ENCODE measurements at places on chromosomes 2 and 18.

DNA sequence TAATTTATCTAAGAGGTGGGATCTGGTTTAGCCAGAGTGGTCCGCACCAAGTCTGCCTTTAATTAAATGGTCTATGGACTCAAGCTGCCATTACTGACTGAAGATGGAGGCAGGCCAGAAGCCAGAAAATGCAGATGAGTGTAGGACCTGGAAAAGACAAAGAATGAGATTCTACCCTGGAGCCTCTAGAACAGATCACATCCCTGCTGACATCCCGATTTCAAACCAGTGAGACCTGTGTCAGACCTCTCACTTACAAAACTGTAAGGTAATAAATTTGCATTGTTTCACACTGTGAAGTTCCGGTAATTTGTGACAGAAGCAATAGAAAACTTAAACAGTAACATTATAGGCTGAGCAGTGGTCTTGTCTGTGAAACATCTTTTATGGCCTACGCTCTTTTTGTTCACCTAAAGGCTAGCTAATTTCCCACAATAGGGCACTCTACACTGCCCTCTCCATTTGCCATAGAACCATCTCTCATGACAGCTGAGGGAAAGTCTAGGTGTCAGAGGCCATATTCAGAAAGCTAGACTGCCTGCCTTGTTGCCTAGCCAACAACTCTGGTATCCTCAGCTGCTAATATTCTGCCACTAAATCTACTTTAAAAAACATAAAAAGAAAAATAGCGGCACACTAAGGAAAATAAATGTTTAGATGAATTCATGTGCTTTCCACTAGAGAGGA is 1396.2 kb upstream of the PIK3C3 start:
- DNase-seq = no peak

GRCh38 chr2:3523551-3524041 is 4.3 kb upstream of the ADI1 start:
- no peak for DNase-seq

- no peak for DNase-seq
Observed at GRCh38 chr2:53445383-53446070, 322.1 kb upstream of the CHAC2 start.

DNA sequence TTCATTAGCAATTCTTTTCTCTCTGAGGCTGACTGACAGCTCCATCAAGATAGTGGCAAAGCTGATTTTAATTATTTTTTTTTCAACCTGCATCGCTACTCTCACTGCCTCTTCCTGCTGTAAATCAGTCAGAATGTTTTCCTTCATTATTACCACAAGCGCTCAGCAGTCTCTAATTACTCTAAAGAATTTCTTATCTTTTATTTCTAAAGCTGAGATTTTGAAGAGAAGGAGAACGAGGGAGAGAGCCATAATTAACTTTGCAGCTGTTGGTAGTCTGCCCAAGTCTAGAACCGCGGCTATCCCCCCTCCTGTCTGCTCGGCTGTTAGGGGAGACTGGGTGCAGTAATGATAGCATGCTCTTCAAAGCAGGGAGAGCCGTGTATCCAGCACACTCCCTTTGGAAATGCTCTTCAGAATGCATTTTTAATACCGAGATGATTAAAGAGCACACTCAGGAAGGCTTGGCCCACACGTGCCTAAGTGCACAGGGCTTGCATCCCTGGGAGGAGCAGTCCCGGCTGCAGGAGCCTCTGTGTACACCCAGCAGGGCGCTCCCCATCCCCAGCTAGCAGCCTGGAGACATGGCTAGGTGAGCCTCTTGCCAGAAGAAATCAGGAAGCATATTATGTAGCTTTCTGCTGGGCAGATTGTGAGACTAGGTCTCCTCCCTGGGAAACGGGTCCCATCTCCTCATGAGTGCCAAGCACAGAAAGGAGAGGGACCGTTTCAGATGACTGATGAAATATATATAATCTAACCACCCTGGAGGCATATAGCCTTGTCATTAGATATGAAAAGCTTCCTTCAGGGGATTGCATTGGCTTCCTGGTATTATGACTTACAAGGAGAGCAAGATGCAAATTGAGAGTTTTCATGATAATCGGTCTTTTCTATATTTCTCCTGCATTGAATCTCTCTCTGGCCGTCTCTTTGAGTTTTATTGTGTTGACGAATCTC is 555.2 kb downstream of the CMPK2 start:
- no peak for DNase-seq

GRCh38 chr2:39008665-39009064 is 112.2 kb downstream of the SOS1 start:
- no peak for DNase-seq

DNA sequence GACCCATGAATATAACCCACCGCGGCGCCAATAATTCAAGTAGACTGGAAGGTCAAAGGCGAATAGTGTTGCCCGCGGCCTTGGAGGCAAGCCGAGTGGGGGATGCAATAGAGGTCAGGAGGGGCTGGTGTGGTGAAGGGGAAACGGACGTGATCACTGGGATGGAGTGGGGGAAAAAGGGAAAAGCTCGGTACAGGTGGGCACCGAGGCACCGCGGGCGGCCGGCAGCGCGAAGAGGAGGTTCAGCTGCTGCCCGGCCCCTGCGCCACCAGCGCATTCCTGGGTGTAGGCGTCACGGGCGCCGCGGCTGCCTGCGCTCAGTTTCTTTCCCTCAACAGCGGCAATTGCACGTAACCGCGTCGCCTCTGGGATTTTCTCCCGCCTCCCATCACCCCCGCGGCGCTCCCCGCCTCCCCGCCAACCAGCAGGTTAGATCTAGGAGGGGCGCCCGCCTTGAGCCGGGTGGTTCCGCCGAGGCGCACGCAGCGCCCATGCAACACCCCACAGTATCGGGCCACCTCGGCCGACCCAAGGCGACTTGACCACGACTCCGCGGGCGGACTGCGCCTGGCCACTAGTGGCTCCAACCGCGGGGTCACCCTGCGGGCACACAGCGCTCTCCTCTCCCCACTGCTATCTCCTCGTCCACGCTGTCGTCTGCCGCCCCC is 1.5 kb downstream of the RND3 start:
- DNase-seq = no peak

DNA sequence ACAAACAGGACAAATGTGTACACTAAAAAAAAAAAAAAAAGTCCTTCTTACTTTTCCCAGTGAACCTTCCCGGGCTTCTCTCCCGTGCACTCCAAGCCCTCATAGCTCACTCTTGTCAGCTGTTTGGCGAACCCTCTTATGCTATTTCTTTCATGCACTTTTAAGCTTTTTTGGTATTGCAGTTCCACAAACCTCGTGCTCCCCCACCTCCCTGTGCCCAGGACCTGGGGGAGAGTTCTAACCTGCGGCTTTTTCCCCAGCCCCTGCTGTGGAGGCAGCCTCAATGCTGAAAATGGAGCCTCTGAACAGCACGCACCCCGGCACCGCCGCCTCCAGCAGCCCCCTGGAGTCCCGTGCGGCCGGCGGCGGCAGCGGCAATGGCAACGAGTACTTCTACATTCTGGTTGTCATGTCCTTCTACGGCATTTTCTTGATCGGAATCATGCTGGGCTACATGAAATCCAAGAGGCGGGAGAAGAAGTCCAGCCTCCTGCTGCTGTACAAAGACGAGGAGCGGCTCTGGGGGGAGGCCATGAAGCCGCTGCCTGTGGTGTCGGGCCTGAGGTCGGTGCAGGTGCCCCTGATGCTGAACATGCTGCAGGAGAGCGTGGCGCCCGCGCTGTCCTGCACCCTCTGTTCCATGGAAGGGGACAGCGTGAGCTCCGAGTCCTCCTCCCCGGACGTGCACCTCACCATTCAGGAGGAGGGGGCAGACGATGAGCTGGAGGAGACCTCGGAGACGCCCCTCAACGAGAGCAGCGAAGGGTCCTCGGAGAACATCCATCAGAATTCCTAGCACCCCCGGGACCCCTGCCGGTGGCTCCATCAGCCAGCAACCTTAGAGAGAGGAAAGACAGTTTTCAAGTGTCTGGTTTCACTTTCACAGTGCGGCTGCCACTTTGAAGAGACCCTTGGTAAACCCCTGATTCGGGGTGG is 826 bp downstream of the KCNE4 start:
- no peak for DNase-seq

DNA sequence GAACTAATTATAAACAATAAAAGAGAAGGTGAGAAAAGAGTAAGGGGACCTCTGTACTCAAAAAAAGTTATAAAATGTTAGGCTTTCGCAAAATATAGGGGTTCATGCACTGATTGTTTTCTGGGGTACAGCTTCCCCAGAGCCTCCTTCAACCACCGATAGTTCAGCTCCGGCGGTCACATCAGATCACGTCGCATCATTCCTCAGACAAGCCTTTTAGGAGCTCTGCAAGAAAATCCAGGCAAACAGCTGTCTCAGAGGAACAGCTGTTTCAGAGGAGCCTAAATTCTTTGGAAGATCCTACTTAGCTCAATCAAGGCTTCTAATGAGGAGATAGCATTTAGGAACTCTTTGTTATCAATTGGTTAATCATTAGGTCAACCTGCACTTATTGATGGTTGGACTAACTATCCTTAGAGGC is 78.7 kb downstream of the MYCN start:
- DNase-seq = no peak

- no peak for DNase-seq
Observed at GRCh38 chr2:239978411-239978810, 46.7 kb downstream of the NDUFA10 start.

DNA sequence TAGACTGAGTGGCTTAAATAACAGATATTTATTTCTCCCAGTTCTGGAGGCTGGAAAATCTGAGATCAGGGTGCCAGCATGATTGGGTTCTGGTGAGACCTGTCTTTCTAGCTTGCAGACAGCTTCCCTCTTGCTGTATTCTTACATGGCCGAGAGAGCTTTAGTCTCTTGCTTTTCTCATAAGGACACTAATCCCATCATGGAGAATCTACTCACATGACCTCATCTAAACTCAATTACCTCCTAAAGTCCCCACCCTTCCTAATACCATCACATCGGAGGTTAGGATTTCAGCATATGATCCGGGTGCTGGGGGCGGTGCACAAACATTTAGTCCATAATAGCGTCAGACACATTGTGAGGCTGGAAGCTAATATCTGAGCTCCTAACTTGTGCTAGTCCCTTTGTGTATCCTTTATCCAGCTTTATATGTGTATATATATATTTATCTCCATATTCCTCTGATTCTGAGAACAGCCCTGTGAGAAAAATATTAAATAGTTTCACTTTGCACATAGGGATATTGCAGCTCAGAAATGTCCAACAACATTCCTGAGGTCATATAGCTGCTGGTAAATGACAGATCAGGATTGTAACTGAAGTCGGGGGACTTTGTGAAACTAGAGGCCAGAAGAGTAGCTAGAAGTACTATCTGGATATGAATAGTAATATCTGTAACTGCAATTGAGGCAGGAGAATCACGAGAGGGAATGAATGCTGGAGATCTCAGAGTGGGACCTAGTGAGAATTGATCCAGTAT is 28.9 kb downstream of the MARCHF4 start:
- no peak for DNase-seq

- DNase-seq = no peak
Observed at GRCh38 chr2:217248312-217248935, 388.6 kb upstream of the TNP1 start.
